ENCODE measurements at places on chromosomes 1 and 21.

DNA sequence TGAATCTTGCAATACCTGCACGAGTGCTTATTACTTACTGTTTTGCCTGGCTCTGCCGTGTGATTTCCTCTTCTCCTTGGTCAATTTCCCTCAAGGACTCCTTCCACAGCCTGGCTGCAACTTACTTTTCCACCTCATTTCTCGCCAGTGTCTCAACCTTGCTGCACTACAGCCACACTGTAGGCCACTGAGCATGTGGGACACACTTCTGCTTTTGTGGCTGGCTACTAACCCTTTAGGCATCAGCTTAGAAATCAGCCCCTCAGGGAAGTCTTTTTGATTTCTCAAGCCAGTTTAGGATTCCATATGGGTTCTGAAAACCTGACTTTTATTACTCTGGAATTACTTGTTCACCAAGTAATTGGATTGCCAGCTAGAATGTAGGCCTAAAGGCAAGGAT lies 5.2 kb upstream of the DMRTB1 start:
- no peak for DNase-seq

GRCh38 chr1:9822897-9823692 lies 670 bp downstream of the CLSTN1 start:
- no peak for DNase-seq

- no peak for DNase-seq
Measured at GRCh38 chr1:231927431-231927830, 300.8 kb downstream of the DISC1 start.

DNA sequence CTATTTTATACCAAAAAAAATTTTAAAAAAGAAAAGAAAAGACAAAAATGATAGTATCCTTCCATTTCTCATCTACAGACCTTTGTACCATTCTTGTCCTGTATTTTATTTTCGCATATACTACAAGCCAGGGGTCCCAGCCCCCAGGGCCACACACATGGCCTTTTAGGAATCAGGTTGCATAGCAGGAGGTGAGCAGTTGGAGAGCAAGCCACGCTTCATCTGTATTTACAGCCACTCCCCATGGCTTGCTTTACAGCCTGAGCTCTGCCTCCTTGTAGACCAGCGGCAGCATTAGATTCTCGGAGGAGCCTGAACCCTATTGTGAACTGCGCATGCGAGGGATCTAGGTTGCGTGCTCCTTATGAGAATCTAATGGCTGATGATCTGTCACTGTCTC lies 39.8 kb downstream of the RASSF5 start:
- DNase-seq, result no peak

DNA sequence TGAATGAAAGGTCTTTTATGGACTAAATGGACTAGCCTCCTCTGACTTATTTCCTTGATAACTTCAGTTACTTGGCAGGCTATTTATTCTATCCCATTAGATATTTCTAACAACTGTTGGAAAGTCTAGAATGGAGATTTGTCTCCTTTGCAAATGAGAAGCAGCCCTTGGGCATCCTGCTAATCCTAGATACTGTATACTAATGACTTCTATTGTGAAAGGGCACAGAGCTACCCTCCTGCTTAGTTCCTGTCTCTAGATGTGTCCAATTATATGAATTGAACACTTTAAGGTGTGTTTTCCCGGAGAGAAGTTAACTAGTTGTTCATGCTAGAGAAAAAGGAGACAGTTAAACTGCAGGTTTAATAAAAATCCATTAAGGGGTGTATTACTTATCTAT lies 10.2 kb upstream of the NCMAP start:
- DNase-seq, result no peak

DNA sequence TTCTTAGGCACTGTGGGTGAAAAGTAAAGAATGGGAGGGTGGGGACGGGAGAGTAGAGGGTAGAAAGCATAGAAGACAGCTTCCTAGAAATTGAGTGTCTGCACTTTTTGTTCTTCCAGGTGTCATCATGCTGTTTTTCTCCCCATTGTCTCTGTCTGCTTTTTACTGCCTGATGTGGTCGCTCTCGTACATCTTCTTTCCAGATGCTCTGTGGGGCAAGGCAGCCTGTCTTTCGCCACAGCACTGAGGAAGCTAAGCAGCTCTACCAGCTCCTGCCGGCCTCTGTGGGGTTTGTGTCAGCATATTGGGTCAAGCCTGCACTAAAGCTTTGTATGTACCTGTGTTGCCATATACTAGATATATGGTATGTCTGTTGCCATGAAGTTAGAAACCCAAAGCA lies 13.2 kb downstream of the TMEM269 start:
- DNase-seq, result no peak

GRCh38 chr21:29378832-29379231 lies 80.1 kb downstream of the BACH1 start:
- no peak for DNase-seq

- no peak for DNase-seq
Measured at GRCh38 chr1:3785045-3785444, 11.3 kb downstream of the LRRC47 start.

DNA sequence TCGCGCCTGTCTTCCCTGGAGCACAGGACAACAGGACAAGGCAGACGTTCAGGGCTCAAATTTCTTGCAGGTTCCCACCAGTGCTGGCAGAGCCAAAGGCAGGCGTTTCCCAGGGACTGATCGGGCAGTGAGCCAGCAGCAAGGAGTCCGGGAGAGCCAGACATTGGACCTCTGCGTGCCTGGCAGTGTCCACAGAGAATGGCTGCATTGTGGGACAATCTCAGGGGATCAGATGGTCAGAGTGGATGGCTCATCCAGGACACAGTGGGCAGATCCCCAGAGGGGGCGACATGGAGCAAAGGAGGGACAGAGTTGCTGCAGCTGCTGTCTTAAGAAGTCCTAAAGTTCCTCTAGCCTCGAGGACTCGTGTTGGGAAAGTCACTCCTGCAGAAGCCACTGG lies 4.6 kb downstream of the TMEM63A start:
- DNase-seq, result peak; percentile 21

GRCh38 chr1:159869607-159870006 lies 7.2 kb upstream of the VSIG8 start:
- DNase-seq, result no peak

- DNase-seq, result no peak
Measured at GRCh38 chr1:85146972-85147359, 53.9 kb downstream of the SYDE2 start.

DNA sequence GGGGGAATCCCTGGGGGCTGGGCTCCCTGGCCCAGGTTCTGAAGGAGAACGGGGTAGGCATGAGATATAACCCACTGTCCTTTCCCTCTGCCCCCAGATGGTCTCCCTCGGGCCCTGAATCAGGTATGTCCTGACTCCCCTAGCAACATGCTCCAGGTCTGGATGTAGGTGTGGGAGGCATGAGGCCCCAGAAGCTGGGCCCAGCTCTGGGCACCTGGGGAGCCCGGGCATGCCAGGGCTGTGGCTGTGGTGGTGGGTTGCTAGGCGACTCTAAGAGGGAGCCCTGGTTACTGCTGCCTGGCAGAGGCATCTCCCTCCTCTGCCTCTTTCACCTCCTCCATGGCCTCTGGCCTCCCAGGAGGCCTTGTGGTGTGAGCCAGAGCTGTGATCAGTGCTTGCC lies 16.2 kb downstream of the FOXO6 start:
- no peak for DNase-seq

DNA sequence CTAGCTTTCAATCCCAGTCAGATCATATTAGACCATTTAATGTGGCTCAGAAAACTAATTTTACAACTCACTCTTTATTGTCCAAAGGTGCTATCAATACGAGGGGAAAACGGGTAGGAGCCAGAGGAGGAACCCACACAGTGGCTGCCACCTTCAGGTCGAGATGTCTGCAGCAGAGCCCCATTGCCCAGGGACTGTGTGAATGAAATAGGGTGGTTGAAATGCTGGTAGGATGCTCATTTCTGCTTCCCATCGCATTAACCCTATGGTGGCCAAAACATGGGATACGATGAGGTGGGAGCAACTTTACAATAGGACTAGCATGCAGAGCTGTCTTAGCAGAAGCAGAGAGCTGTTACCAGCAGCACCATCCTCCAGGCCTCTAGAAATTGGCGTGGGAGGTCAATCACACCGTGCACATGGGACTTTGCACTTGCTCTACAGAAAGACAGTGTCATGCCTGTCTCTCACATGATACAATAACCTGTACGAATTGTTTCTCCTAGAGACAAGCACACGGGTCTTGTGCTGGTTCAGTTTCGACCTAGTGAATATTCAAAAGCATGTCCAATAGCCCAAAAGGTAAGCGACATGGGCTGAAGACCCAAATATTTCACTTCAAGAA lies 69.5 kb upstream of the DESI2 start:
- DNase-seq, result no peak
